ENCODE measurements at places on chromosomes 7 and 10.
A peak's percentile ranks its signal among the peaks of the same experiment; 100 is the strongest.

- DNase-seq = no peak
Measured at GRCh38 chr7:8436965-8437364, 3.6 kb downstream of the NXPH1 start.

DNA sequence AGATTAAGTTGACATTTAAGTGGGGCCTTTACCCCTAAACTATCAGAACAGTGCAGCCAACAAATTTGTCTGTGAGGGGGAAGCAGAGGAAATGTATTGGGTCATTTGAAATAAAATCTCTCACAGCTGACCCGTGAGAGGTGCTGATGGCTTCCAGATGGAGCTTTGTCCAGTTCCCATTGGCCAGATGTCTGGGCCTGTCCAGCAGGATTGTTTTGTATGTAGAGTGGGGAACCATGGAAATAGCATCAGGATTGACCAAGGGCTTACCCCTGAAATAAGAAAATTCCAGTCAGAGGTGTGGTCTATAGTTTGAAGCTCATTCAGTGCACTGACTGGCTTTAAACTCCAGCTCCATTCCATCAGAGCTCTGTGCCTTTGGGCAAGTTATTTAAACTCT lies 50.6 kb downstream of the INHBA start:
- DNase-seq = no peak

GRCh38 chr7:138223402-138223879 lies 147.2 kb downstream of the AKR1D1 start:
- no peak for DNase-seq

DNA sequence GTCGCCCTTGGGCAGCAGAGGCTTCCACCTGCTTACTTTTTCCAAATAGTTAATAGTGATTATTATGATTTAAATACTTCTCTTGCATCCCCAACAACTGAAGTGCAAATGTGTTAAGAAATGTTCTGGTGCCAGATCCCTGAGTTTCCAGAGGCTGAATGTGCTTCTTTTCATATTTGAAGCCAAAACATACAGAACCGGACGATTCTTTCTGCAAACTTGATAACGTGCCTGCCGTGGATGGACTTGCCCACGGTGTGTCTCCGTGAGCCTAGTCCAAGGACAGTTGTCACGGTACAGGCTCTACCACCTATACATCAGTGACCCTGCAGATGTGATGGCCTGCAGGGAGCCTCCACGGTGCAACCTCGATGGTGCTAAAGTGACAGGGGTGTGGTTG lies 198.6 kb upstream of the LYZL2 start:
- no peak for DNase-seq

DNA sequence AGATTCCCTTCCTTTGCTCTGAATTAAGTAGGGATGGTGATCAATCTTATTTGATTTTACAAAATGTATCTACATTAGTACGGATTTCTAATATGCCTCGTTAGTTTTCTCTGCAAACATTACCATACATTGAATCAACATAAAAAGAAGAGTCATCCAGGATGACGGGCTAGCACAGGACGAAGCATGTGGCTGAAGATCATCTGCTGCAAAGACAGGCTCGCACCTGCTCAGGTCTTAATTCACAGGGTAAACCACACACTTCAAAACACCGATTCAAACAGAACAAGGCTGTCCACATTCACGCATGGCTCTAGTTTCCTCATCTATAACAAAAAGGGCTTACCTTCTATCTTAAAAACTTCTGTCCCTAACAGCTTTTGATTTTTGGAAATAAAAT lies 323.0 kb downstream of the PARD3 start:
- DNase-seq = no peak

- DNase-seq = no peak
Measured at GRCh38 chr10:13503745-13504463, 24.9 kb downstream of the BEND7 start.

DNA sequence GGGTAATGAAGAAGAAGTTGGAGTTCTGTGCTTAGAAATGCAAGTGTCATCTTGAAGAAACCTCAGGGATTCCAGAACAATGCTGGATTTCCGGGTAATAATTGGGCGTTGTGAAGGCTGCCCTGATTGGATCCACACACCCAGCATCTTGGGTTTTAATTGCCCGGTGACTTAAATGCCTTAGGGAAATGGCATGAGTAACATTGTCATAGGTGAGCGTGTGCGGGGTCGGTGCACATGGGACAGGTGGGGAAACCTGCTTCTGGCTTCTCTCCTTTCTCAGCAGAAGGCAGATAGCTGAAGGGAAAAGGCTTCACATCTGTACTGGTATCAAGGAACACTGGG lies 15.2 kb upstream of the CAMK1D start:
- no peak for DNase-seq

GRCh38 chr10:1687623-1688150 lies 49.6 kb downstream of the ADARB2 start:
- no peak for DNase-seq

DNA sequence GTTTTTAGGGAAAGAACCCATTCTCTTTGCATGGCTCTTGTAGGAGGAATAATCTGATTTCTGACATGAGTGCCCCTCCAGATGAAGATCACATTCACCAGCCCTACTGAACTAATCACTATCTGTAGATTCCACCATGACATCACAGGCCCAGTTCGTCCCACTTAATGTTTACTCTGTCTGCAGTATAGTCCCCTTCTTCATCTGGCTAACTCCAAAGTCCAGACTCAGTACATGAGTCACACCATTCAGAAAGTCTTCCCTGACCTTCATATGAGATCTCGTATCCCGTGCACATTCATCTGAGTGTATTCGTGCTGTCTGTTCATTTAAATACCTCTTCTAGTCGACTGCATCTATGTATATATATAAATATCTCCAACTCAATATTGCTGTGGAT lies 366.5 kb upstream of the AKR1E2 start:
- no peak for DNase-seq

GRCh38 chr10:114103284-114103683 lies 59.6 kb downstream of the ADRB1 start:
- DNase-seq = no peak

DNA sequence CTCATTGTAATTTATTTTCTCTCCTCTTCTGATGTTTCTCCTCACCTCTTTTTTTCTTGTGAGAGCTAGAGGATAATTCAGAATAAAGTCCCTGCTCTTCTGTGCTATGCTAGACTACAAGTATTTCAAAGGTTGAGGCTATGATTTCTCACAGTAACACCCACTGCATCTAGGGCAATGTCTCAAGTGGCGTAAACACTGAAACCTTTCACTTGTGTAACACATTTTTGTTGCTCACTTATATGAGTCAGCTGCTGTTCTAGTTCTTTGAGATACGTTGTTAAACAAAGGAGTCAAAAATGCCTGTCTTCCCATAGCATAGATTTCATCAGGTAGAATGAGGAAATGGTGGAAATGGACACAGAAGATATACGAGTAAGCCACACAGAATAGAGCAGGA lies 305.1 kb upstream of the PITRM1 start:
- DNase-seq = no peak

- DNase-seq = no peak
Measured at GRCh38 chr7:127618042-127618441, at the start of gene PAX4. Gene PAX4, minus strand, starts transcription at chr7:127618142. Its CDS starts 2,214 bp downstream, at chr7:127615928.

- no peak for DNase-seq
Measured at GRCh38 chr10:74282848-74283210, 131.8 kb downstream of the ADK start.

DNA sequence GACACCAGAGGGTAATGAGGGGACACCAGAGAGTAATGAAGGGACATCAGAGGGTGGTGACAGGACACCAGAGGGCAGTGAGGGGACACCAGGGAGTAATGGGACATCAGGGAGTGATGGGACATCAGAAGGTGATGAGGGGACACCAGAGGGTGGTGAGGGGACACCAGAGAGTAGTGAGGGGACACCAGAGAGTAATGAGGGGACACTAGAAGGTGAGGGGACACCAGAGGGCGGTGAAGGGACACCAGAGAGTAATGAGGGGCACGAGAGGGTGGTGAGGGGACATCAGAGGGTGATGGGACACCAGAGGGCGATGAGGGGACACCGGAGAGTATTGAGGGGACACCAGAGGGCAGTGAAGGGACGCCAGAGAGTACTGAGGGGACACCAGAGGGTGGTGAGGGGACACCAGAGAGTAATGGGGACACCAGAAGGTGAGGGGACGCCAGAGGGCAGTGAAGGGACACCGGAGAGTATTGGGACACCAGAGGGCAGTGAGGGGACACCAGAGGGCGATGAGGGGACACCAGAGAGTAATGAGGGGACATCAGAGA lies 10.6 kb downstream of the NACAD start:
- no peak for DNase-seq

DNA sequence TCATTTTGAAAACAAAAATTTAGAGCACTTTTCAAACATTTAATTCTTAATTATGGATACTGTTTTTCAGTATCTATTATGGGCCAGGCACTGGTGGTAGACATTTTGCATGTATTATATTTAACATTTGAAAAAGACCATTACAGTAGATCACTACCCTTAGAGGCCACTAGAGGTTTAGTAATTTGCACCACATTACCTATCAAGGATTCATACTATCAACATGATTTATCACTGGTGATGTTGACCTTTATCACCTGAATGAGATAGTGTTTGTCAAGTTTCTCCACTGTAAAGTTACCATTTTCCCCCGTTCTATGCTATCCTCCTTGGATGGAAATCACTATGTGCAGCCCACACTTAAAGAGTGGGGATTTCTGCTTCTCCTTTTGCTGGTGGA lies 4.4 kb upstream of the SNX13 start:
- no peak for DNase-seq

- no peak for DNase-seq
Measured at GRCh38 chr7:111787741-111788140, 225.4 kb upstream of the IMMP2L start.

GRCh38 chr10:77513781-77514331 lies 123.8 kb downstream of the KCNMA1 start:
- peak; percentile 56 for DNase-seq

DNA sequence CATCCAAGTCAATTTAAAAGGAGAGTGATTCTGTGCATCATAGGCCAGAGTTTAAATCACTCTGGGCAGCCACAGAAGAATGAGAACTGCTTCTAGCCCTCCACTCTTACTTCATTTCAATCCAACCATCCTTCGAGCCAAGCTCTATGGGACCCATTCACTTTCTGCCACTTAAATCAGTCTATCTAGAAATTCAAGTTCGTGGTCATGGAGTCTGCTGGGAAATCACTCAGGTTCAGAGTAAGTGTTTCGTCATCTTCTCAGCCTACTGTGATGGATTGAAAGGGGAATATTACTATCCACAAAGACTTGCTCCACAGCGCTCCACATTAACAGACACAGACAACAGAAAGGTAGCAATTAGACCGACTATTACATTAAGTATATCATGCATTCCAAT lies 4.6 kb downstream of the DCLRE1C start:
- DNase-seq = no peak

GRCh38 chr10:58282615-58283014 lies 13.7 kb downstream of the CISD1 start:
- no peak for DNase-seq

GRCh38 chr10:7788639-7789286 lies 786 bp downstream of the ATP5F1C start:
- DNase-seq = no peak

DNA sequence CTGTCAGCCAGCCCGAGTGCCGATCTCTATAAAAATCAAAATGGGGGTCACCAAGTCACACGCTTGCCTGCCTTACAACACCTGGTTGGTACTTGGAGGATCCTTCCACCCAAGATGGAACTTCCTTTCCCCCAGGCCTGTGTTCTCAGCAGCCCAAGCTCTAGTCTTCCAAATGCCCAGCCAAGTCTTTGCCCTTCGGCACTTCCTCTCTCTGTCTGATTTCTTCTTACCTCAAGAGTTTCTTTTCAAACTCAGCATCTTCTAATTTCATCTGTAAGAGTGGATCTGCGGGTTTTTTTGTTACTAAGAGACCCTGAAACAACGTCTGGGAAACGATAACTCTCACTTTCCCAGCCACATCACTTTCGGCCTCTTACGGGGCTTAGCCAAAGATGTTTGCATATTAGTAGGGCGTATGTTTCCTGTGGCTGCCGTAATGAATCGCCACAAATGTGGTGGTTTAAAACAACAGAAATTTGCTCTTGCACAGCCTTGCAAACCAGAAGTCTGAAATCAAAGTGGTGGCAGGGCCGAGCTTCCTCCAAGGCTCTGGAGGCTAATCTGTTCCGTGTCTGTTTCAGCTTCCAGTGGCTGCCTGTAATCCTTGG lies 219.9 kb downstream of the TCF7L2 start:
- DNase-seq = no peak

GRCh38 chr10:50394832-50395231 lies 143.5 kb upstream of the ASAH2 start:
- DNase-seq = no peak

DNA sequence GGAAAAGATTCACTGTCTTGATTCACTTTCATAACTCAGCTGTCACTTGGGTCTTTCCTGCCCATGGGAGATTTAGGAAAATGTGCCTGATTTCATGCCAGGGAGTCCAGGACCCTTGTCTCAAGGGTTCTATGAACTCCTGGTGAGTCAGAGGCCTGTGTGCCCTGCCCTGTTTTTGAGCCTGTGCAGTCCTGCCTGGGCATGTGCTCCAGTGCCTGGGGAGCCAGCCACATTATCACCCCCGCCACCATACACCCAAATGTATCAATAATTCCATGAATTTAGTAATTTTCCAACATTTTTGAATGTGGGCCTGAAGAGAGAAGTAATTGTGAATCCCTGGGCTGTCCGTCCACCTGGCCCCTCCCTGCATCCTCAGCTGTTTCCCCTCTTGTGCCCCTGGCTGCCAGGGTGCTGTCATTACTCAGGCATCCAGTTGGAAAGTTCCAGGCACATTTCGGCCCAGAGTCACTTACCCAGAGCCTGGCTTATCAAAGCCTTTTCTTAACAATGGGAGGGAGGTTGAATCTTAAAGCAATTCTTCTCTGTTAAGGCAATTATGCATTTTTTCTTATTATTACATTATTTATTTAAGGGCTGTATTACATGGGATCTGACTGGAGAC lies 287.8 kb upstream of the CDC14C start:
- DNase-seq = no peak

GRCh38 chr7:96104984-96105383 lies 216.9 kb downstream of the SLC25A13 start:
- no peak for DNase-seq

- DNase-seq = no peak
Measured at GRCh38 chr7:130409712-130410072, 29.4 kb downstream of the CPA1 start.

GRCh38 chr7:2105917-2106316 lies 126.8 kb downstream of the MAD1L1 start:
- no peak for DNase-seq

DNA sequence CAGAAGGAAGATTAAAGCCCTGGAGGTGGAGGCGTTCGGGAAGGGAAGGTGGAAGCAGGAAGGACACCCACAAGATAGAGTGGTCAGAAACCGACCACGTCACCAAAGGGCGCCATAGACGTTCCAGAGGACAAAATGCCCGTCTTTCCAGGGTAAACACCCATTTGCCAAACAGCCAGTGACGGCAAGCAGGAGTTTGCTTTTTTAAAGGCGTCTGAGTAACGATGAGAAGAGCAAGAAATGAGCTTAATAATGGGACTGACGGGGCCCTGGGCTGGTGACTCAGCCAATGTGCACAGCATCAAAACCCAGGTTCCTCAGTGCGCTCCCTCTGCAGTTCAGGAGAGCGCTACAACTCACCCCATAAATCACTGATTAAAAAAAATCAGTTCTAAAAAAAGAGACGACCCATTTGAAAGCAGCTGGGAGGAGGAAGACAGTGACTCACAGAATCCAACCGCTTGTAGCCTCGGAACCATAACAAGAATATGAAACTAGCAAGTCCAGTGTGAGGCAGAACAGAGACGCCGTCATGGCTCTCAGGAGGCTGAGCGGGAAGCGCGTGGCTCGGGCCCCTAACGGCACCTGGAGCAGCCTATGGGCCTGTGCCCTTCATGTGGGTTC lies 5.9 kb downstream of the DIP2C start:
- no peak for DNase-seq

- DNase-seq = no peak
Measured at GRCh38 chr10:380313-380940, 245.2 kb downstream of the ZMYND11 start.

GRCh38 chr10:51733057-51733456 lies 33.7 kb upstream of the CSTF2T start:
- DNase-seq = no peak

Data from caudate nucleus (tissue), 63 donors.